Tongue (tissue), 3 donors: ENCODE measurements at places on chromosomes 5 and 9. TPM values are rescaled to one million over a fixed set of nuclear protein-coding genes. Genes with fewer than 3 reads are reported as not detected.

- DNase-seq = peak; percentile 87
These were observed 60.2 kb downstream of the FBXO38 start for GRCh38 chr5:148443998-148444397.

RAB3C gene
- total RNA-seq = 0.21 TPM

DNA sequence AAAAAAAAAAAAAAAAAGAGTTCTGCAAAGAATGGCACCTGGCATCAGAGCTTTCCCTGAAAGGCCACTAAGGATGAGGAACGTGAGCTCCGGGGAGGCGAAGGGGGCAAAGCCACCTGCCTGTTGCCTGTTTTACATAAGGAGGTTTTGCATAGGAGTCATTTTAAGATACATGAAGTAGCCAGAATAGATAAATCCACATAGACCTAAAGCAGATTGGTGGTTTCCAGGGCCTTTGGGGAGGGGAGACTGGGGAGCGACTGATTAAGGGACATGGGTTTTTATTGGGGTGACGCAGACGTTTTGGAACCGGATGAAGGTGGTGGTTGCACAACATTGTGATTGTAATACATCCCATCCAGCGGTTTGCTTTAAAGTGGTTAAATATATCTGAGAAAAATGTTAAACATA, 7.1 kb downstream of the NEK6 start:
- DNase-seq = no peak

DNA sequence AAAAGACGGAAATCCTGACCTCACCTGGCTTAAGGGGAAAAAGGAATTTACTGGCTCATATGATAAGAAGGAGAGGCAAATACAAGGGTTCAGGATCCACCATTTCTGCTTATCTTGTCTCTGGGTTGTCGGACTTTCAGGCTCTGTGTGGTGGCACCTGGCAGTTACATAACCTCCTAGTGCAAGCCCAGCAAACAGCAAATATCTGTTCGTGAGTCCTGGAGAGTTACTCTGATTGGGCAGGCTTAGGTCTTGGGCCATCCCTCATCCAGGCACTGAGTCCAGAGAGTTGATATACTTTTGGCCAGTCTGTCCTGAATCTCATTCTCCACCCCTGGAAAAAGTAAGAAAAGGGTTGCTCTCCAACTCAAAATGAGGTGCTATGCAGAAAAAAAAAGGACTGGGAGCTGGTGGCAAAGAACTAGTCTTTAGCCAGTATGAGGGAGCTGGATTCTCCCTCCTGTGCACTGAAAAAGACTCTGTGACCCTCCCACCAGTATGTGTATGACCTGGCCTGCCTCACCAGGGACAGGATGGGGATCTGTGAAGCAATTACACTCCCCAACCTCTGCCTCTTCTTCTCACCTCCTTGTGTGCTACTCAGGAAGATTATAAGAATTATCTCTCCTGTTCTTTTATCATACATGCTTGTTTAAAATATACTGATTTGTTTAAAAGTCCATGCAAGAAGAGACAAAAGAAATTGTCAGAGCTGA, 282.9 kb downstream of the ARHGAP26 start:
- no peak for DNase-seq

DNA sequence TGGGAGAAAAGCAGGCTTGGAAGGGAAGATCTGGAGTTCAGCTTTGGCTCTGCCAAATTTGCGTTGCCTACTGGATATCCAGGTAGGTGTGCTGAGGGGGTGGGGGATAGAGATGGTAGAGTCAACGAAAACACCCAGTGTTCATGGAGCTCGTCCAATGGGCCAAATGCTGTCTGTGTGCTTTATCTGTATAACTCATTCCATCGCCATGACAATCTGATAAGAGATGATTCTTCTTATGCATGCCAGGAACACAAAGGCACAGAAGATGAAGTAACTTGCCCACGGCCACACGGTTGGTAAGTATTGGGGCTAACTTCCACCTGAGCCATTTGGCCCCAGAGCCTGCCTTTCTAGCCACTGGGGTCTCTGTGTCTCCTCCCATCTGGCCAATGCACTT, 53.2 kb downstream of the BOD1 start:
- no peak for DNase-seq
